Esophagus muscularis mucosa (tissue), 4 donors: ENCODE measurements at places on chromosomes 4 and X. TPM values are rescaled to one million over a fixed set of nuclear protein-coding genes. Genes with fewer than 3 reads are reported as not detected.
A peak's percentile ranks its signal among the peaks of the same experiment; 100 is the strongest.

DNA sequence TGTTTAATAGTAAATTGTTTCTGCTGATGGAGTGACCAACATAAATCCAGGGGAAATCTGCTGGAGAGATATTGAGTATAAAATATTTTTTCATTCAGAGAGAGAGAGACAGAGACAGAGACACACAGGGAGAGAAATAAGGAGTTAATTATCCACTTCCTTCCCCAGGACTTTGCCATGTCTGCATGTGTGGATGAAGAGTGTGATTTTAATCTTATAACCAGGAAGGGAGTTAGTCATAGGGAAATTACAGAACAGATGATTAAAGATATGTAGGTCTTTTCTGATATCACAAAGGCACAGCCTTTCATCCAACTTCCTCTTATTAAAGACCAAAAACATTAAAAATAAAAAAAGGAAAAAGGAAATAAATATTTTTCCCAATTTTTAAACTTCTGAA is 526.3 kb downstream of the SPRY1 start:
- H3K4me3 ChIP-seq: no peak overlapping the region
- no peaks in the 10 kb centered on the region for H3K36me3 ChIP-seq
- no peak for DNase-seq
- H3K27ac ChIP-seq: no peak overlapping the region
- no peaks in the 10 kb centered on the region for H3K27me3 ChIP-seq

- H3K4me3 ChIP-seq: peak overlapping the region; percentile 96
- no peaks in the 10 kb centered on the region for H3K36me3 ChIP-seq
- H3K27me3 ChIP-seq: no peaks in the 10 kb centered on the region
- H3K4me1 ChIP-seq: peaks cover 14% of the 10 kb centered on the region
- no peak for DNase-seq
These were observed 13.6 kb upstream of the TMEM156 start for GRCh38 chr4:39045827-39046221.

The CCKAR gene
- total RNA-seq: 1.7 TPM

DNA sequence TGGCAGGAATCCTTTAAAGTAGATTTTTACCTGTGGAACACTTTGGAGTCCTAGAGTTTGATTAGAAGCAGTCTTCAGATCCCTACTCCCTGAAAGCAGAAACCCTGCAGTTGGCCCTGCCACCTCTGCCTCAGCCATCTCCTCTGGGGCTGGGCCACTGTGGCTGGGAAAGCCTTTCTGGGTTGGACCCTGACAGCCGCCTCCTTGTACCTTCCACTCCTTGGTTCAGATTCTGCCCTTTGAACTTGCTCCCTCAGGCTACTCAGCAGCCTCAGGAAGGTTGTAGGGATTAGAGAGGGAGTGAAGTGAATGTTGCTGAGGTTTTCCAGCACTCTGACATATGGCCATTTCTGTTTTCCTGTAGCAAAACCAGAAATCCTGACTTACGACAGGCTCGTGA is 65.5 kb downstream of the KIT start:
- no peaks in the 10 kb centered on the region for H3K27me3 ChIP-seq
- no peaks in the 10 kb centered on the region for H3K4me1 ChIP-seq
- H3K27ac ChIP-seq: no peak overlapping the region

DNA sequence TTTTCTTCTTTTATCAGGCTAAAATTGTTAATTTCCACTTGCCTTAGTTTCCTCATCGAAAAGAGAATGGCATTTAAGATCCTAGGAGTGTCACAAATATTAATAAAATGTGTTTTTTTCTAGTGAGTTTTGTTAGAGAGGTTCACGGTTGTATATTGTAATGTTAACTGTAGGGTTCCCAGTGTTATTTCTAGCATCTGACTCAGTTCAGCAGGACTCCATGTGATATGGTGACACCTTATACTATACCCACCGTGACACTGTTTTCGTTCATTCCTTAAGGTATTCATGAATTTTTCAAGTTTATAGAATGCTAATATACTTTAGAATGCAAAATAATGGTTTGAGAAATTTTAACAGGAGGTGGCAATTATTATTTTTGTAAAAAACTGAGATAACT is 90.2 kb downstream of the NEUROG2 start:
- no peak overlapping the region for H3K4me3 ChIP-seq
- no peak overlapping the region for H3K27ac ChIP-seq
- H3K4me1 ChIP-seq: no peaks in the 10 kb centered on the region
- no peaks in the 10 kb centered on the region for H3K27me3 ChIP-seq
- no peak for DNase-seq

The NIPAL1 gene
- total RNA-seq: 0.33 TPM

- H3K27ac ChIP-seq: peak overlapping the region; percentile 71
- DNase-seq: no peak
- peaks cover 4% of the 10 kb centered on the region for H3K4me1 ChIP-seq
- H3K4me3 ChIP-seq: no peak overlapping the region
- H3K27me3 ChIP-seq: no peaks in the 10 kb centered on the region
- no peaks in the 10 kb centered on the region for H3K36me3 ChIP-seq
These were observed 279.3 kb downstream of the INPP4B start for GRCh38 chr4:142566777-142567176.

- H3K4me3 ChIP-seq: peak overlapping the region; percentile 78
- H3K36me3 ChIP-seq: no peaks in the 10 kb centered on the region
- peak overlapping the region; percentile 88 for H3K27ac ChIP-seq
- DNase-seq: no peak
- no peaks in the 10 kb centered on the region for H3K27me3 ChIP-seq
- peaks cover 51% of the 10 kb centered on the region for H3K4me1 ChIP-seq
These were observed 432 bp downstream of the TMEM175 start for GRCh38 chr4:932713-933070.

GRCh38 chrX:149819371-149819770 is 37.6 kb downstream of the MAGEA9 start:
- H3K4me3 ChIP-seq: no peak overlapping the region
- no peak for DNase-seq
- H3K27ac ChIP-seq: no peak overlapping the region
- H3K27me3 ChIP-seq: no peaks in the 10 kb centered on the region
- no peaks in the 10 kb centered on the region for H3K4me1 ChIP-seq

GRCh38 chr4:42995343-42995944 is 102.9 kb downstream of the GRXCR1 start:
- H3K27me3 ChIP-seq: no peaks in the 10 kb centered on the region
- H3K4me3 ChIP-seq: no peak overlapping the region
- no peaks in the 10 kb centered on the region for H3K4me1 ChIP-seq
- DNase-seq: no peak

GRCh38 chr4:100525686-100526085 is 7.9 kb upstream of the EMCN start:
- no peaks in the 10 kb centered on the region for H3K4me1 ChIP-seq
- no peaks in the 10 kb centered on the region for H3K36me3 ChIP-seq
- no peak overlapping the region for H3K4me3 ChIP-seq

The F11 gene
- total RNA-seq: not detected
